ENCODE measurements at places on chromosomes 11 and 22.

- no peak for DNase-seq
Observed at GRCh38 chr22:47210112-47210657, 447.7 kb downstream of the TBC1D22A start.

GRCh38 chr11:128894286-128894681, 3.1 kb downstream of the KCNJ5 start:
- no peak for DNase-seq

GRCh38 chr11:134527382-134528243, 115.6 kb upstream of the B3GAT1 start:
- DNase-seq: no peak

DNA sequence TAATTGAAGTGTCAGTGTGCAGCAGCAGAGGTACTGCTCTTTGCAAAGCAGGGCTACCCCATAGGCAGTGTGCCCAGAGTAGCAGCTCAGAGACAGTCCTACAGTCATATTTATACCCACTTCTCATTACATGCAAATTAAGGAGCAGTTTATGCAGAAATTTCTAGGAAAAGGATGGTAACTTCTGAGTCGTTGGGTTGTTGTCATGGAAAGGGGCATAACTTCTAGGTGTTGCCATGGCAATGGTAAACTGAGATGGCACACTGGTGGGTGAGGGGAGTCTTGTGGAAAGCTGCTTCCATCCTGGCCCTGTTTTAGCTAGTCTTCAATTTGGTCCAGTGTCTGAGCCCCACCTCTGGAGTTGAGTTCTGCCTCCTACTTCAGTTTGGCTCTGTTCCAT, 77.4 kb downstream of the MN1 start:
- DNase-seq: no peak

Measured in activated CD8-positive, alpha-beta T cell treated with anti-CD3 and anti-CD28 coated beads for 36 hours (primary cell).